Mucosa of gallbladder (tissue), 1 donor: ENCODE measurements at places on chromosomes 4 and X. TPM values are rescaled to one million over a fixed set of nuclear protein-coding genes. Genes with fewer than 3 reads are reported as not detected.
A peak's percentile ranks its signal among the peaks of the same experiment; 100 is the strongest.

DNA sequence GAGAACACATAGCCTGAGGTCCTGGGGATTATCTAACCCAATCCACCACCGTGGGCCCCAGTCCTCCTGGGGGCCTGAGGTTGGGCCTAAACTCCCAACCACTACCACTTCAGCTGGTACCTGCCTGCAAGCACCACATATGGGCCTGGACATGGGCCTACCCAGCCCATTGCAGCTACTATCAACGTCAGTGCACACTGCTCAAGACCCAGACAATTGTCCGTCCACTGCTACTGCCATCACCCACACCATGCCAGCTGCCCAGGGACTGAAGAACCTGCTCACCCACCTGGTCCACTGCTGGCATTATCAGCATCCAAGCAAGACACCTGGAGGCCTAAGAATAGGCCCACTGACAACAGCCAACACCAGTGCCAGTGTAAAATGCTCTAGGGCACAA is 88.1 kb downstream of the COL4A5 start:
- no peak for DNase-seq

DNA sequence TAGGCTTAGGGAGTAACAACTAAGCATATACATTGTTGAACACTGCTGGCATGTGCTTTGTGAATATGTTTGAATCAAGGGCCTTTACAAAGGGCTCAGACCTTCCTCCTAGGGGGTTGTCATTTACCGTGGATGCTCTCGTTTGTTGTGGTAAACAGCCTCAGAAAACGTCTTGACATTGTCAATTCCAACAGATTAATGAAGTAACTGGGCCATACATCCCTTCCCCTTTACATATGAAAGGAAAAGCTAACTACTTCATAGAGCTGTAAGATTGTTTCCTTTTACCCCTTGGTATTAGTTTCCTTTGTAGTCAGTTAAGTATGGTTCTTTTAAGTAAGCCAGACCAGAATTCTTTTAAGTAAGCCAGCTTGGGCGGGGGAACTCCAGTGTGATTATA is 42.9 kb downstream of the FAT4 start:
- DNase-seq, result no peak

DNA sequence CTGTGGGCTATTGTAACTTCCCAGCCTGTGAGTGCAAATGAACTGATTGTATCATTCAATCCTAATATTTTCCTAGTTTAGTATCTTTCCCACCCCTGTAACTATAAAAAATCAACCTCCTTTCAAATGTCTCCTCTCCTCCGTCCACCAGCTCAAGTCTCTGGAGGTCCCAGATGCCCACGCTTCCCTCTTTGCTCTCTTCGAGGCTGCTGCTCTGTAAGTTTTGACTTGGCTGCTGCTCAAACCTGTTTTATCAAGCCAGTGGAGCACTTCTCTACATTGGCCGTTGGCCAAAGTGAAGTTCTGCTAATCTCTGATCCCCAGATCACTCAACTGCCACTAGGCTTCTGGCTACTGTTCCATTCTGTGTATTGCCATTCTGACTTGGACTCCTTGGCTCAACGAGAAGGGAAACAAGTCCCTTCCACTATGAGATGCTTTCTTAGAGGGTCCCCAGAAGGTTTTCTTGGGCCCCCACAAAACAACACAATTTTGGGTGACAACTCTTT is 60.7 kb upstream of the RAPGEF2 start:
- peak; percentile 47 for DNase-seq

DNA sequence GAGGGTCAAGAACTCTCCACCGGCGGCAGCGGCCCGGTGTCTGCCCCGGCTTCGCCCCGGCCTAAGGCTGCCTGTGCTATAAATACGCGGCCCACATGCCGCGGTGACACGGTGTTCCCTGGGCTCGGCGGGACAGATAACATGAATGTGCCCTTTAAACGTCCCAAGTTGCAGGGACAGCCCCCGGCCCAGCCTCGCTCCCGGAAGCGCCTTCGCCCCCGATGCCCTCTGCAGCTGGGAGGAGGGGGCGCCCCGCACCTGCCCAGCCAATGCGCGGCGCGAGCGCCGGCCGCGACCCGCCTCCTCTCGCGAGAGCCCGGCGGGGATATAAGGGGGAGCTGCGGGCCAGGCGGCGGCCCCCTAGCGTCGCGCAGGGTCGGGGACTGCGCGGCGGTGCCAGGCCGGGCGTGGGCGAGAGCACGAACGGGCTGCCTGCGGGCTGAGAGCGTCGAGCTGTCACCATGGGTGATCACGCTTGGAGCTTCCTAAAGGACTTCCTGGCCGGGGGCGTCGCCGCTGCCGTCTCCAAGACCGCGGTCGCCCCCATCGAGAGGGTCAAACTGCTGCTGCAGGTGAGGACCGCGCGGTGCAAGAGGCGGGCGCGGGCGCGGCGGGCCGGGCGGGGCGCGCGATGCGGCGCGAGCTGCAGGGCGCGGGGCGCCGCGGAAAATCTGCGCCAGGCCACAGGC is at the start of gene SLC25A4:
Gene SLC25A4, plus strand, starts transcription at position 355 of the 689 bp plus-strand sequence. Its CDS starts 107 bp downstream, at position 462.
- peak; percentile 86 for DNase-seq

The CSAG2 gene
- not detected for total RNA-seq

- no peak for DNase-seq
Measured at GRCh38 chrX:44291468-44292092, 51.9 kb downstream of the EFHC2 start.

- DNase-seq, result no peak
Measured at GRCh38 chr4:15232366-15233263, 195.2 kb upstream of the C1QTNF7 start.

DNA sequence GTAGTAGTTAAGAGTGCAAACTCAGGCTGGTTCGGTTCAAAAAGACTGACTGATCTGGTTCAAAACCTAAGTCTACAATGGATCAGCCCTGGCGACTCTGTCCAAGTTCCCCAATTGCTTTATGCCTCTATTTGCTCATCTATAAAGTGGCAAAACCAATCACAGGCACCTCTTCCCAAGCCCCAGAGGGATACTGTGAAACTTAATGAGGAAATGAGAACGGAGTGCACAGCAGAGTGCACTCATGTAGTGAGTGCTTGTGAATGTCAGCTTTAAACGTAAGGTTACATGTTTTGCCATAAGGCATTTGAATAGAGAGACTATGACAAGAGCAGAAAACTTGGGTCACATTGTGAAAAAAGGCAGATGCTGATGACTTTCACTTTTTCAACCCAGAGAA is 199.7 kb upstream of the KLF3 start:
- DNase-seq, result no peak

DNA sequence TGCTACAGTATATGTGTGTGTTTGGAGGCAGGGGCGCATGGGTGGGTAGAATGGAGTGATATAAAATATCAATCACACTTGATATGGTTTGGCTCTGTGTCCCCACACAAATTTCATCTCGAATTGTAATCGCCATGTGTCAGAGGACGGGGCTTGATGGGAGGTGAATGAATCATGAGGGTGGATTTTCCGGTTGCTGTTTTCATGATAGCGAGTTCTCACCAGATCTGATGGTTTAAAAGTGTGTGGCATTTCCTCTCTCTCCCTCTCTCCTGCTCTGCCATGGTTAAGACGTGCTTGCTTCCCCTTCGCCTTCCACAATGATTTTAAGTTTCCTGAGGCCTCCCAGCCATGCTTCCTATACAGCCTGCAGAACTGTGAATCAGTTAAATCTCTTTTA is 14.8 kb downstream of the SOWAHB start:
- no peak for DNase-seq

- DNase-seq, result no peak
Measured at GRCh38 chr4:126838941-126839679, 793.6 kb upstream of the INTU start.

GRCh38 chr4:182653596-182653995 is 263.6 kb downstream of the DCTD start:
- DNase-seq, result no peak

The ETDB gene
- not detected for total RNA-seq

DNA sequence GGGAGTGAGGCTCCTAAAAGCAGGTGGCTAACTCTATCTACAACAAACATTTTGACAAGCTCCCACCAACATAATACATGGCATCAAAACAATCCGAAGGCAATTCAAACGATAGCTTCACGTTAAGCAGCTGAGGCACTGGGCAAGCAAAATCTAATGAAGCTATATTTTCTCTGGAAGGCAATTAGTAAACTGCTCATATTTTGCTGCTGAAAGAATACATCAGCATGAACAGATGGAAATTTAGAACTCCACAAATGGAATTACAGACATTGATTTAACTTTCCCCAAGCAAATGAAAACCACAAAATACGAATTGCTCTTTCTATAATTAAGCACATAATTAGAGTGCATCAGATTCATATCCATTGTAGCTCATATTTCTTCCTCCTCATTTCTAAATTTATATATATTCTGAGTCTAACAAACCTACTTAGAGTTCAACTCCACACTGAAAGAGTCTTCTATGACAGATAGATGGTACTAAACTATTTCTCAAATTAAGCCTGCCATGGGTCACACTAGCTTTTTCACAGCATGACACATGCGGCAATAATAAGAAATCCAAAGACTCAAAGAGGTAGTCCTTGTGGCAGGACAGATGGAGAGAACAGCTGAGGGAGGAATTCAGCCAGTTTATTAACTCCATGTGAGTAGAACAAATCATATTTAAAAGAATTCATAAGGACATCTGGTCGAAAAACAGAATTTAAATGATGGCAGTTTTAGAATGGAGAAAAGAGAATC is 305.4 kb downstream of the MAPK10 start:
- DNase-seq, result no peak

GRCh38 chr4:145625677-145626622 is 6.8 kb downstream of the MMAA start:
- DNase-seq, result no peak

DNA sequence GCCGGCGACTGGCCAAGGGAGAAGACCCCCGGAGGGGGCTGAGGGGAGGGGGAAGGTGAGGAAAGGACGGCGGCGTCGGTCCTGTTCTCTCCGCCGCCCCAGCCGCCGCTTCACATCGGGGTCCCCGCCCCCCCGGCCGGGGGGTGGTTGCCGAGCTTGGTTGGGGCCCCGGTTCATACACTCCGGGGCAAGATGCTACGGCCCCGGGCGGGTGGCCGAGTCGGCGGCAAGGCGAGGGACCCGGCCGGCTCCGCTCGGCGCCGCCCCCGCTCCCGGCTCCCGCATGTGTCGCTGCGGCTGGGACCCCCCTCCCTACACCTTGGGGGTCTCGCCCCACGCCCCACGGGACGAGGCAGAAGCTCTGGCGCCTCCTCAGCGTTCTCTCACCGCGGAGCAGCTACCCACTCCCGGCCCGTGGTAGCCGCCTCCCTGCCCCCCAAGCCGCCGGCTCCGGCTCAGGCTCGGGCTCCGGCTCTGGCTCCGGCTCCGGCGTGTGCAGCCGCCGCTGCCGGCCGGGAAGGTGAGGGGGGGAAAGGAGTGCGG is 461 bp downstream of the FBXW7 start:
- DNase-seq, result no peak

DNA sequence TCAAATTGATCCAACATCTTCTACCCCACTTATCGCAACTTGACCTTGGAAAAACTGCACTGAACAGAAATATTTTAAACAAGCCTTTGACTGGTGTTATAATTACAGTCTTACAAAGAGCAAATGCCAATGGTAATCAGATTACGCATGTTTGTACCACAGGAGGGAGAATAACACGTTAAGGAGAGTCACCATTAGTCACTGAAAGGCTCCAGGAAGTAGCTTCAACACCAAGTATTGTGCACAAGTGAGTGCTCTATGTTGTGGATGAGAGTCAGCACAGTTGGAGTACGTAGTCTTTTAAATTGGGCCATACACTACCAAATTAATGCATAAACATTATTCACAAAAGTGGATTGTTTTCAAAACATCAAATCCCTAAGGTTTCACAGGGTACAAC is 1081.5 kb upstream of the TENM3 start:
- DNase-seq, result no peak

DNA sequence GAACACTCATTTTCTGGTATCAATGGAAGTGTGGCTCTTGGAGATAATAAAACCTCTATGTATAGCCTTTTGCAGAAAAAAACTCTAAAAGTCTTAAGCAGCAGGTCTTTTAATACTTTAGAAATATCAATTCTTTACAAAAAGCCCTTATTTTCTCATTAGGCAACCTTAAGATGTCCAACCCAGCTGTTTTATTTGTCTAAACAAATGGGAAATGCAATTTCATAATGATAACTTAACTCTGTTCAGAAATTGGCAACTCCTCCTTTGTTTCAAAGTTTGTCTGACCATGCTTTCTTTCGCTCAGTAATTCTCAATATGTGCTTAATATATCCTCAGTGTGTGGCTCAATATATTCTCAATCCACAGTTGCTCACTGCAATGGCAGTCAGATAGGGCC is 196.5 kb upstream of the VEGFC start:
- no peak for DNase-seq

The FREM3 gene
- total RNA-seq, result 0.12 TPM

The DCLK2 gene
- 14.0 TPM for total RNA-seq

DNA sequence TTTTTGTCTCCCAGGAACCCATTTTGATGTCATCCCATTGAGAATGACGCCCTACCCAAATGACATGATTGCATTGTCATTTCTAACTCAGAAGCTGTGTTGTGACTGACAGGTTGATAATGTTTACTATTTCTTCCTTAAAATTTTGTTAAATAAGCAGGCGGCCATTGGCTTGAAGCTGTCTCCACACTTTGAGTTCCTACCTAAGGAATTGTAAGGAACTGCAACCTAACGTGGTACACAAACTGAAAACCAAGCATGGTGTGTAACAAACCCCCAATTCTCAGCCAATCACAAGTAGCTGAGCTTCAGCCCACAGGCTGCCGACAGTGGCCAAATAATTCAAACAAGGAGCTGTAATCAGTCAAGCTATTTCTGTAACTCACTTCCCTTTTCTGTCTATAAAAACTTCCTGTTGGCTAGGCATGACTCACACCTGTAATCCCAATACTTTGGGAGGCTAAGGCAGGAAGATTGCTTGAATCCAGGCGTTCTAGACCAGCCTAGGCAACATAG is 2.9 kb upstream of the MND1 start:
- no peak for DNase-seq

DNA sequence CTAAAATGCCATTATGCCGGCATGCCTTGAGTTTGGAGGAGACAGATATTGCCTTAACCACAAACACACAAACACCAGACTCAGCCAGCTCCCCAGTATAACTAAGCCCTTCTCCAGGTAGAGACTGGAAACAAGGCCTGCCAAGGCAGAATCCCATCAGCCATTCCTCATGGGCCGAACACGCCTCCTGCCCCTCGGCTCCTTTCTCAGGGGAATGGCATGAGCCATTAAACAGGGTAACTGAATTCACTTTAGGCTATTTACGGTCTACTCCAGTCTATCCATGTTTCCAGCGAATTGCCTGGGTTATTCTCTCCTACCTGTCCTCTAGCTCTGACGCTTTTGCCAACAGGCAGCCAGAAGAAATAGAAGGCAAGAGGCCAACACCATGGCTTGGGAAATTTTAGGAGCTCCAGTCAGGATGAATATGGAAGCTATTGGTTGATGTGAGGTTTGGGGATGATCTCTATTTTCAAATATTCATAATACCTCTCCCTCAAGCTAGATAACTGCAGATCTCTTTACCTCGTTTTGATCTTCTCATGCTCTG is 4.9 kb downstream of the SEL1L3 start:
- no peak for DNase-seq

DNA sequence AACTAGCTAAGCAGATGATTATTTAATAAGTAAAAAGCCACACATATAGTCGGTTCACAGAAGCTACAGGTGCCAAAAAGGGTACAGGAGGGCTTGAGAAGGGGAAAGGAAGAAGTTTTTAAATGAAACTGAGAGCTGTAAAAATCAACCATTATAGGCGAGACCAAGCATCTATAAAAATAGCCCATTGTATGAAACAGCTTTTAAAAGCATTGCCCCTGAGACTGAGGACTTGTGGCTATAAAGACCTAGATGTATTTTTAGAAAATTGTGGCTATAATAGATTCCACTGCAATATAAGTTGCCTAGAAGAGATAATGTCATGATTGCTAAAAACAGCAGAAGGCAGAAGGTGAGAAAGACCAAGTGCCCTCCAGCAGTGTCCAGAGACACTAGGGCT is 15.0 kb upstream of the TTC29 start:
- DNase-seq, result no peak

The FGB gene
- total RNA-seq, result 7.5 TPM

The TSPAN7 gene
- 27.3 TPM for total RNA-seq
